ENCODE measurements at places on chromosomes 4 and X.

DNA sequence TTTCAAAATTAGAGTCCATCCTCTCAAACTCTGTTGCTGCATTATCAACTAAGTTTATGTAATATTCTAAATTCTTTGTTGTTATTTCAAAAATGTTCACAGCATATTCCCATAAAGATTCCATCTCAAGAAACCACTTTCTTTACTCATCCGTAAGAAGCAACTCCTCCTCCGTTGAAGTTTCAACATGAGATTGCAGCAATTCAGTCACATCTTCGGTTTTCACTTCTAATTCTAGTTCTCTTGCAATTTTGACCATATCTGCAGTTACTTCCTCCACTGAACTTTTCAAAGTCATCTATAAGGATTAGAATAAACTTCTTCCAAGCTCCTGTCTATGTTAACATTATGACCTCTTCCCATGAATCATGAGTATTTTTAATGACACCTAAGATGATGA is 216.6 kb upstream of the SLC7A11 start:
- peak; percentile 82 for DNase-seq

- no peak for DNase-seq
Observed at GRCh38 chrX:129804806-129805205, 25.1 kb downstream of the SASH3 start.

- no peak for DNase-seq
Observed at GRCh38 chr4:145219090-145219489, 38.7 kb upstream of the OTUD4 start.

DNA sequence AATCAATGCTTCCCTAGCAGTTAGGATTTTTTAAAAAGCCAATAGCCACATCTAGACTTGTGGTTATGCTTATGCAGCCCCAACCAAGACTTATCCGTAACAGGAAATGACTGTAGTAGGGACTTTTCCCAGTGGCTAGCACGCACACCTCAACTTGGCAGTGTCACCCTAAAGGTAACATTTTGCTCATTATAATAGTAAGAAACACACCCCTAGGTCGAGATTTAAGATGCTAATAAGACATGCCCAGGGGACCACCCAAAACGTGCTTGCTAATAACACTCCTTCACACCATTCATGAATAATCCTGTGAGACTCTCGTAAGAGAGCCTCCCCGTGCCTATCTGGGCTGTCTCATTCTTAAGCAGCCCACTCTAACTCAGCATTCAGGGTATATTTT is 195.3 kb downstream of the CHIC1 start:
- DNase-seq: no peak

- no peak for DNase-seq
Observed at GRCh38 chr4:2595436-2595835, 59.0 kb downstream of the FAM193A start.

DNA sequence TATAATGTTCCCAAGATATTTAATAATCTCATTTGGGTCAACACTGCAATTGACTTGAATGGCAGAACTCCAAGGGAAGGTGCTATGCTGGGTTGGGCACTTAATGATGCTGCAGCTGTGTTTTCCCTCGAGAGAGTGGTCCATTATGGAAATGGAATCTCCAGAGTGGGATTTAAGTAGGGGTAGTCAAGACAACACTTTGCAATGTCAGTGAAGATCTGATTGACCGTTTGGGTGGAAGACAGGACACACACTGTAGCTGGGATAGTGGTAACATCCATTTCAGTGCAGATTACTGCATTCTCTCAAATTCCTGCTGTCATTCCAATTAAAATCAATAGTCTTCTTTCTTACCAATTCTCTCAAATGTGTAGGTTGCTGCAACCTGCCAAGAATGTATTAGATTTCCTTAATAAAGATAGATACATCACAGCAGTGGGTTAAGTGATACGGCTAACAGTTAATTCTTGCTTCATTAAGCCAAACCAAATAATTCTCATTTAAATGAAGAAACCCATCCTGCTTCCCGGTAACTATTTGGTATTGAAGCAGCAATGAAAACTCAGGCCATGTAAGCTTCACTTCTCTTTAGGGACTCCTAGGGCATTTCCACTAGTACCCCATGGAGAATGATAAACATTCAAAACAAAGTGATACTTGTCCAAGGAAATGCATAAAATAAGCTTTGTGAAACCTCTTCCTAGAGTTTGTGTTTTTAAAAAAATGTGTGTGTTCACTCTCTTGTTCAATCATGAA is 40.5 kb upstream of the RASGEF1B start:
- DNase-seq: no peak

- DNase-seq: no peak
Observed at GRCh38 chrX:132664273-132664672, 175.4 kb upstream of the MBNL3 start.

DNA sequence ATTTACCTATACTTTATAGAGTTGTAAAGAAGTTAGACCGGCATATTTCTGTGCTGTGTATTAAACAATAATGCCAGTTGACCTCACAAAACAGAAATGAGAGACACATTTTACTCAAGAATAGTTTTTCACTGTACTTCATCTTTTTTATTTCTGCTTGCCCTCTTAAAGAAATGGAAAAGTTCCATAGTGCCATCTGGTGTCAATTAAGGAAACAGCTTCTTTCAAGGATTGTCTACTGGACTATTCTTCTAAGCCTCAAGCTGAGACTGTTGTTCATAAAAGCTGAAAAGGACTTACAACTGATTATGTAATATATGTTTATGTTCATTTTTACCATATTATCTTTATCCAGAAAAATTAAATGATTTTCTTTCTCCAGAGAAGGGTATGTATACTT is 1523.7 kb downstream of the ARAP2 start:
- DNase-seq: peak; percentile 64

GRCh38 chrX:27751976-27752375 is 55.8 kb upstream of the MAGEB10 start:
- DNase-seq: no peak

DNA sequence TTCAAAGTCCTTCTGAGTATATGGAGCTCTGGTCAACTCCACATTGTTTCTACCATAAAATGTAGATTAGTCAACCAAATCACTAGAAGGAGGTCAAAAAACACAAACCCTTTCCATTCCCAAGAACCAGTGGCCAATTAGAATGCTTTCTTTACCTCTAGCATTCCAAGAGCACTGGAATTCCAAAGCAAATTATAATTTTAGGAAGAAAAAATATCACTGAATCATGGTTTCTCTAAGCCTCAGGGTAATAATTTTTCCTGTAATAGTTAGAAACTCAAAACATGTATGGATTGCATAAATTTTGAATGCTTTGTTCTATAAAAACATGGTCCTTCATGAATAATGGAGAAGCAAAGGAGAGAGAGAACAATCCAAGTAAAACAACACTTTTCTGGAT is 39.5 kb downstream of the LEF1 start:
- DNase-seq: no peak

DNA sequence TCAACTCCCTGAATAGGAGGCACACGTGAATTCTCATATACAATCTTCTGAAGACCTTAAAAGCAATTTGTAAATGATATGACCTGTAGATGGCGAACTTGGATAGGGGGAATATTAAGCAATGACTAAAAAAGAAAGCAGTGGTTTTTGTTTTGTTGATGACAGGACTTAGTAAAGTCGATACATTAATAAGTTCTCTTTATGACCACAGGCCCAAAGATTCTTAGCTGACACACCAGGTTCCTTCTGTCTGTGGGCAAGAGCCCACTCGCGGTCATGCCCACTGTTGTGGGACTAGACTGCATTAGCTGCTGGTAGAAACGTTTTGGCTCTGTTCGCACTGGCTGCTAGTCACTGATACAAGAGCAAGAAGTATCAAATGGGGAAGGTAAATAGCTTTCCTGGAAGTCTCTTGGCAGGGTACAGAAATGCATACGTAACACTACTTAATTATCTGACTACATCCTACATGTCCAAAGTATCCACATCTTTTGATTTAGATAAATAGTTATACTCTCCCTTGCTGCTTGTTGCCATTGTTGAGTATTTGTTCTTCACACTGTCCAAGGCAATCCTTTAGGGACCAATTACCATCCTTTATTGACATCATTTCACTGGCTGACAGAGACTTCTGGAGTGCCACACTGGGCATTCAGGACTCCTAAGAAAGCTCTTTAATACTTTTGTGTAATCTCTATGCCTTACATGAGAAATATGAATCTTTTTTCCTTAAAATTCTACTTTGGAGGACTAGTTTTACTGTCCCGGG is 31.0 kb downstream of the ALPK1 start:
- DNase-seq: peak; percentile 46

- DNase-seq: peak; percentile 47
Observed at GRCh38 chrX:47748576-47748975, 88.1 kb upstream of the ZNF81 start.

GRCh38 chr4:57048590-57049304 is 61.4 kb downstream of the IGFBP7 start:
- DNase-seq: peak; percentile 10

GRCh38 chrX:129158505-129158904 is 364.8 kb downstream of the SMARCA1 start:
- DNase-seq: no peak

DNA sequence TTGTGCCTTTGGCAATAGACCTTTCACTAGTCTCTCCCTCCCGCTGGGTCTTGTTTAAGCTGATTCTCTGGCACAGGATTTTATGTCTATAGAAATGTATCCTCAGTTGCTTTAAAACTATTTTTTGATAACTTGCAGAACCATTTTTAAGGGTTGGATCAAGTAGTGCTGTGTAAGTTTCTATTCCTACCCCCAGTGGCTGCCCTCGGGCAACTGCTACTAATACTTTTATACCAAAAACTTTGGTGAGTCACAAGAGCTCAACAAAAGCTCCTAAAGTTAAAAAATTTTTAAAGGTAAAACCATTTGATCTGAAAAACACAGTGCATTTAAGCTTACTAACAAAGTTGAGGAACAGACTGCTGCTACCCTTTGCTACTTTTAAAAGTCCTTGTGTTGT is 1460.6 kb upstream of the PCDH7 start:
- DNase-seq: no peak
